H9 (cell line): ENCODE measurements at places on chromosomes 11 and 22.

DNA sequence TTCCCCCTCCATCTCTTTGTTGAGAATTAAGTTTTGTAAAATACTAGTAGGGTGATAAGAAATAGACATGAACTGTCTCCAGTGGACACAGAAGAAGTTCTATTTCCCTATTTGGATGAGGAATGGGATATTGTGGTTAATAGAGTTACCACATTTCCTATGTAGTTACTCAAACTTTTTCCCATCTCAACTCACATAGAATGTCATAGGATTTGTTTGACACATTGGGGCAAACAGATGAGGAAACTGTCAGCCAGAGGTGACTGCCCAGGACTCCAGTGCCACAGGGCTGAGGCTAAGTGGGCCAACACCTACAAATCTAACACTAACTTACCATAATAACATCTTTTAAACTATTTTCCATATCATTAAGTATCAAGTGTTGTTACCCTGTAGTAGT is 58.3 kb downstream of the CCDC83 start:
- no peak for DNase-seq

GRCh38 chr11:61194981-61195695 is 8.2 kb upstream of the PGA3 start:
- no peak for DNase-seq

DNA sequence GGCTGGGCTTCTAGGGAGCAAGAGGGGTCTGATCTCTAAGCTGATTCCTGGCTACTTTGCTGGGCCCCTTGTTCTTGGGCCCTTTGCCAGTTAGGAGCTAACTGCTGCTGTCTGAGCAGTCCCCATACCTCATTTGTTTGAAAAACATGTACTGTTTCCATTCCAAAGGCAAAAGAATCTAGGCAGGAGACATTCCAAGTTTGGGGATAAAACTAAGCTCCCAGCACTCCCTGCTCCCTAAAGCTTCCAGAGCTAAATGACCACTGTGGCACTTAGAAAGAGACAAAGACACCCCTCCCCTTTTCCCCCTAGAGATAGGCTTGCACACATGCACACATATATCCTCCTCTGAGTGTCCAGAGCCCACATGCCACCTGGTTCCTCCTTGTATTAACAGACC is 22.7 kb upstream of the RRM1 start:
- DNase-seq = no peak

GRCh38 chr11:8477680-8478079 is 116.3 kb downstream of the STK33 start:
- DNase-seq = no peak

- DNase-seq = no peak
Observed at GRCh38 chr22:26967282-26967681, 309.9 kb downstream of the MIAT start.

- no peak for DNase-seq
Observed at GRCh38 chr11:5556596-5557188, 8.4 kb upstream of the OR52H1 start.

- no peak for DNase-seq
Observed at GRCh38 chr11:126024123-126024522, 38.5 kb downstream of the CDON start.
